Activated CD4-positive, CD25-positive, alpha-beta regulatory T cell treated with anti-CD3 and anti-CD28 coated beads, Interleukin-2, amount 50 U/mL, for 24 hours (primary cell): ENCODE measurements at places on chromosomes 16 and 17.

DNA sequence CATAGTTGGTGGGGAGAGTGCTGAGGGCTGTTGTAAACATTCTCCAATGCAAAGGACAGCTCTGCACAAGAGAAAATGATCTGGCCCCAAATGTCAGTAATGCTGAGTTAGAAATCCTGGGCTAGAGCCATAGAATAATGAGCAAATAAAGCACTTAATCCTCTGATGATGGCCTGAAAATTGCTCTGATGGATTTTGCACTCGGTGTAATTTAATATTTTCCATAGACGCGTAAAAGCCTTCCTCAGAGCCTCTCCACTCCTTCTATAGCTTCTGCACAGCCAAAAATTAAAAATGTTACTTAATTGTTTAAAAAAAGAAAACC, 23.7 kb downstream of the FAM20A start:
- no peak for ATAC-seq

DNA sequence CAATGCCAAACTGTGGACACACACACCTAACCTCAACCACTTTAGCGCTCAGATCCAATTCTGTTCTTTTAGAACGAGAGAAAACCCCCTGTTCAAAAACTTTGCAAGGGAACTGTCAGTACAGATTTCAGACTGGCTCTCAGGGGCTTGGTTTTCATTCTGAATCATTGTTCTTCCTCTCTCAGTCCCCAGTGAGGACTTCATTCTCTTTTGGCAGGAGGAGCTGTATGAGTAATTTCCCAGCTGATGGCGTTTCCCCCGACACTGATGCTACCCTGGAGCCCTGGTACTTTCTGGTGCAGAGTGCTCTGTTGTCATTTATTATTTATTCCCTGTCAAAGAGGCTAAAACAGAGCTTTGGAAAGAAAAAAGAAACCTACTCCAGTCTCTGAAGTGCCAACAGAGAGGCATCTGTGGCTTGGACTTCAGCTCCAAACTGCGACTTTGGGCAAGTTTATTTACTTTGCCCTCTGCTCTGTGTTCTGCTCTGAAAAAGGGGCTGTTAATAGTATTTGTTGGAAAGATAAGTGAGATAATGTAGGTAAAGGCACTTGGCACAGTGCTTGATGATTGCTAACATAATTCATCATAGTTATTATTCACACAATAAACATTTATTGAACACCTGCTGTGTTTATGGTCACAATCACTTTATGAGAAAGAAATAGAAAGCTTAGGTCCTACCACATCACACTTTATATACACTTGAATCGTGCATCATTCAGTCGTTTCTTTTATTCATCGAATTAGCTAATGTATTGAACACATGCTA, 28.3 kb downstream of the ETV4 start:
- ATAC-seq, result peak; percentile 76

- no peak for ATAC-seq
Measured at GRCh38 chr16:48561960-48562393, 48.0 kb downstream of the N4BP1 start.

- no peak for ATAC-seq
Measured at GRCh38 chr16:67987460-67988160, 7.3 kb upstream of the DPEP3 start.

DNA sequence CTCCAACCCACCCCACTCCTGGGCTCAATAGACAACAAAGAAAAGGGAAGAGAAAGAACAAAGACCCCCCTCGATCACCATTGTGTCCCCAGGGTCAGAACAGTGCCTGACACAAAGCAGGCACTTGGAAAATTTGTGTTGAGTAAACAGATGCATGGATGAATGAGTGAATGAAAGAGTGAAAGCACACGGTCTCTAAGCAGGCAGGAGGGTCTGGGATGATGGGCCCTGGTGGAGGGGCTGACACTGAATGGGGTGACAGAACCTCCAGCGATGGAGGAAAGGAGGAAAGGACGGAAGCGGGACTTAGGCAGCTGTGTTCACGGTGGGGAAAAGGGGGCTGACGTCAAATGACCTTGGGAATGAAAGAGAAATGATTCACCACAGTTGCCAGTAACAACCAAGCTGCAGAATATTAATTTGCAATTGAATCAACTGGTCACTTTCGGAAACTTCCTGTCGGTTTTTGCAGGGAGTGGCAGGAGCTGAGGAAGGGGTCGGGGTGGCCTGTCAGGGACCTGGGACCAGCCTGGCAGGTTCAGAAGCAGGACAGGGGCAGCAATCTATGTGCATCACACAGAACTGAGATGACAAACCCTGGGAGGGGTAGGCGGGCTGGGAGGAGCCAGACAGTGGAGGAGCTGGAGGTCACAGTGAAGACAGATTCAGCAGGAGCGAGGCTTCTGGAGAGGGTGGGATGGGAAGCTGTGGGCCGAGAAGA, 6.7 kb upstream of the GAST start:
- ATAC-seq, result no peak

DNA sequence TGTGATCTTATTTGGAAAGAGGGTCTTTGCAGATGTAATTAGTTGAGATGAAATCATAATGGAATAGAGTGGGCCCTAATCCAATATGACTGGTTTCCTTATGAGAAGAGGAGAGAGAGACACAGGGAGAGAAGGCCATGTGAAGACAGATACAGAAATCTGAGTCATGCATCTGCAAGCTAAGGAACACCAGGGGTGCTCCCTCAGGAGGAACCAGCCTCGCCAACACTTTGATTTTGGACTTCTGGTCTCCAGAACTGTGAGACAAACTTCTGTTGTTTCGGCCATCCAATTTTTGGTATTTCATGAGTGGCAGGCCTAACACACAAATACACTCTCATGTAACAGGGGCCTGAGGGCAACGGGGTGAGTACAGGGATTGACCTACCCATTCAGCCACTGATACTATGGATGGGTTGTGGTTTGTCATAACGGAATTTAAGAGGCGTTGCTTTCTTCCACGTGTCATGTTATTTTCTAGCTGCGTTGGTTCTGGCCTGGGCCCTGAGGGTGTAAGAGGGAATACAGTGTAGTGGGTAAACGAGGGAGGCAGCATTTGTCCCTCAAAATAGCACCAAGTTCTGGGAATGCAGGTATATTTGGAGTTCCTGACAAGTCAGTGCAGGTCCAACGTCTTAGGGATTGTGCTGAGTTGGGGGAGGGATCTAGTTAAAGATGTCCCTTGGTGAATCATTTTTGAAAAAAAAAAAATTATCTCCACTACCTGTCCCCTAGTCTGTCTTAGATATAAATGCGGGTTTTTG, 17.7 kb downstream of the PLCG2 start:
- ATAC-seq, result no peak

GRCh38 chr16:4626396-4626795, 1.8 kb downstream of the MGRN1 start:
- peak; percentile 18 for ATAC-seq

GRCh38 chr17:41190328-41190727, 641 bp downstream of the KRTAP9-1 start:
- no peak for ATAC-seq

DNA sequence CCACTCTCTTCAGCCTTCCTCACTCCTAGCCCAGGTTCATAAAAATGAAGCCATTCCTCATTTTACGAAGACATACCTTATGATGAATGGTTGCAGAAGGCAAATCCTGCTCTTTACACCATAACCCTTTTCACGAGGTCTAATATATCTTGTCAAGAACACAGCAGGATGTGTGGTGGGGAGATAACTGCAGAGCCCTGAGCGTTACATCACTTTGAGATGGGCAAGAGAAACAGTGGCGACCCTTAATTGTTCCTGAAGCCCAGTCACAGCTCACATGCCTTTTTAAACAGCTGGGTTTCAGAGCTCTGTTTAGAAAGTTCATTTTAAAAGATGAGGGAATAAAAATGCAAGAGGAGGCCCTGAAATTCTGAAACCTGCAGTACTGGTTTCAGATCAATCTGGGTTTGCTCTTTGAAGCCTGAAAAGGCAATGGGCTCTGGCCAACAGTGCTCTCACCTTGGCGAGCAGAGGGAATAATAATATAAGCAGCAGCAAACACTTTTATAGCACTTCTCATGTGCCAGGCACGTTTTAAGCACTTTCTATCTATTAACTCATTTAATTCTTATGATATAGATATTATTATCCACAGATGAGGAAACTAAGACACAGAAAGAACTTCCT, 2.9 kb downstream of the FAM117A start:
- ATAC-seq, result no peak

- ATAC-seq, result no peak
Measured at GRCh38 chr16:56866955-56867830, 2.2 kb downstream of the SLC12A3 start.

- ATAC-seq, result peak; percentile 32
Measured at GRCh38 chr16:27174007-27174406, 29.3 kb upstream of the KDM8 start.

DNA sequence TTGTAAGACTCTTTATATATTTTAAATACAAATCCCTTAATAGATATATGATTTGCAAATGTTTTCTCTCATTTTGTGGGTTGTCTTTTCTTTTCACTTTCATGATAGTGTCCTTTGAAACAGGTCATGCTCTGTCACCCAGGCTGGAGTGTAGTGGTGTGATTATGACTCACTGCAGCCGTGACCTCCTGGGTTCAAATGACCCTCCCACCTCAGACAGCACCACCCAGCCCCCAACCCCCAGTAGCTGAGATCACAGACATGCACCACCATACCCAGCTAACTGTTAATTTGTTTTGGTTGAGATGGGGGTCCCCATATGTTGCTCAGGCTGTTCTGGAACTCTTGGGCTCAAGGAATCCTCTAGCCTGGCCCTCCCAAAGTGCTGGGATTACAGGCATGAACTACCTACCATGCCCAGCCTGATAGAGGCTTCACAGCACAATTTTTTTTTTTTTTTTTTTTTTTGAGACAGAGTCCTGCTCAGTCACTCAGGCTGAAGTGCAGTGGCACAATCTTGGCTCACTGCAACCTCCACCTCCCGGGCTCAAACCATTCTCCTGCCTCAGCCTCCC, 18.5 kb upstream of the TMIGD1 start:
- no peak for ATAC-seq

GRCh38 chr16:66476328-66477027, 49.4 kb downstream of the BEAN1 start:
- ATAC-seq, result no peak

- ATAC-seq, result peak; percentile 41
Measured at GRCh38 chr17:56939869-56940484, 20.9 kb downstream of the COIL start.

DNA sequence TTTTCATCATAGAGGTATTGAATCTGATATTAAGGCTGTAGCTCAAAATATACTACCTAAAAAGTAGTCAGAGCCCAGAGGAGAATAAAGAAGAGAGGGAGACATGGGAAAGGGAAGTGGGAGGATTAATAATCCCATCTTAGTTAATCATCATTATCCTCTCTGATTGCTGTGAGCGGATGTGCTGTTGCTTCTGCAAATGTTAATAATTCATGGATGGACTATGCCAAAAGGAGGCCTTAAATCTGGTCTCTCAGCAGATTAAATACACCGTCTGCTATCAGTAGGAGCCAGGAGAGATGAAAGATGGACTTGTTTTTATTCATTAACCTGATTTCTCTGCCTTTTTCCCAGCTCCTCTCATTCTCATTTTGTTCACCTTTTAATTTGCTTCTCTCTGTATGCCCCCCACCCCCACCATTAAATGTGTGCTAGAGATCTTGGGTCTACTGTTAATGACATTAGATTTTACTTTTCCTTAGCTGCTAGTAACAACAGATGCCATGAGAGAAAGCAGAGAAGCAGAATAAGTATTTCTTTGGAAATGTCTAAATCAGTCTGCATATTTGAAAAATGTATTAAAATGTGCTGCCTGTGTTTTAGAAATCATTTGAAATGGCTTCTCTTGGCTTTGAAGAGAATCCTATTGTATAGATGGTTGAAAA, 44.2 kb downstream of the NUP93 start:
- no peak for ATAC-seq

DNA sequence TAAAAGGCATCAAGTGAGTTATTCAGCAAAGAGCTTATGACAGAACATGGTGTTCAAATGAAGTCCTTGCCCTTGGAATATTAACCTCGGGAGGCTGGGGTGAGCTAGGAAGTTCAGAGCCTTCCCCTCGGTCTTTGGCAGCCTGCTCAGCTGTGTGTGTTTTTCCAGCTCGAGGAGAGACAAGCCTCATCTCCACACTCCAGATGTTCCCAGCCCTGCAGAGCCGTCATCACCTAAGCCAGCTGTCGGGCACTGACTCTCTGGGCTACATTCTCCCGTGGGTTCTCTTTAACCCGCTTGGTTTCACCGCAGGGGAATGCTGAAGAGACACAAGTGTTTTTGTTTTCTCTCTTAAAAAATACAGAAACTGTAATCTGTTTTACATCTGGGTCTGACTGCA, 47.1 kb downstream of the IRX3 start:
- no peak for ATAC-seq

GRCh38 chr17:76268015-76268749, 3.0 kb downstream of the UBALD2 start:
- peak; percentile 2 for ATAC-seq

DNA sequence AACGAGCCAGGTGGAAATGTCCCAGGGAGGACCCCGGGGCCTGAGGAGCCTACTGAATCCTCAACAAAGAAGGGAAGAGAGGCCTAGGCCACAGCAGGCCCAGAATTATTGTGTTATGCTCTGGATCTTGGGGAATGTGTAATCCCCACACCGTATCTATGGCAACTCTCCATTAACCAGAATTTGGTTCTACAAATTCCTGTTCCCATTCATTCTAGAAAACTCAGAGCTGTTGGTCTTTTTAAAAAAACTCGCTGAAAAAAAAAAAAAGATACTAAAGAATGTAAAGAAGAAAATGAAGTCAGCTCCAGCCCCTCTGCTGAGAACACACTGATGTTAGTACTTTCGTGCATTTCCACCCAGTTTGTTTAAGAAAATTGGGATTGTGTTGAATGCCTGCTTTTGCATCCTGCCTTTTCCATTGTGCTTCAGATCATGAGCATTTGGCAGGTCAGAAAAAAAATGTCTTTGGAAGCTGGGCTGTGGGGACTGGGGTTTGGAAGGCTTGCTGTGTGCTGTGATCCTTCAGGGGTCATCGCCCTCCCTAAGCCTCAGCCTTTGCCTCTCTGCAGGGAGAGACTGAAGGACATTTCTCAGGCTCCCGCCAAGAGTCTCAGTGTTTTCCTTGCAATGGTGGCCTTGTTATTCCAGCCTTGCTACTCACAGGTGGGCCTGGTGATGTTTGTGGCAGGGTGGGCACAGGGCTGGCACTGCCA, 69.5 kb downstream of the SREBF1 start:
- ATAC-seq, result no peak

DNA sequence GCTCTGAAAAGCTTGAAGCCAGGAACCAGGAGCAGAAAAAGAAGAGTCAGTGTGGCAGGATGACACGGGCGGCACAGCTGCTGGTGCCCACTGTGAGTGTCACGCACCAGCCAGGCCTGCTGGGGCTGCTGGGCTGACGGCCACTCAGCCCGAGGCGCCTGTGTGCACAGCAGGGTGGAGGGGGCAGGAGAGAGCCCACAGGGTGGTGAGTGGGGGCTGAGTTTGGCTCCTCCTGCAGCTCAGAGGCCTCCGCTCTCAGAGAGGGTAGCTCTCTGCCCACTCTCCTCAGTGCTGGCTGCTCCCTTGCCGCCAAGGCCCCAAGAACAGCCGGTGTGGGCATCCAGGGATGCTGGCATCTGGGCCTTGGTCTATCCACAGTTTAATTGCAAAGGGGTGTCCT, 59.6 kb downstream of the GSG1L start:
- ATAC-seq, result no peak

GRCh38 chr16:47359478-47359877, 101.4 kb downstream of the ITFG1 start:
- no peak for ATAC-seq
